Fibroblast of lung (primary cell): ENCODE measurements at places on chromosomes 3 and 15.

GRCh38 chr3:71056327-71056726 is 527.2 kb downstream of the FOXP1 start:
- DNase-seq: peak; percentile 70

DNA sequence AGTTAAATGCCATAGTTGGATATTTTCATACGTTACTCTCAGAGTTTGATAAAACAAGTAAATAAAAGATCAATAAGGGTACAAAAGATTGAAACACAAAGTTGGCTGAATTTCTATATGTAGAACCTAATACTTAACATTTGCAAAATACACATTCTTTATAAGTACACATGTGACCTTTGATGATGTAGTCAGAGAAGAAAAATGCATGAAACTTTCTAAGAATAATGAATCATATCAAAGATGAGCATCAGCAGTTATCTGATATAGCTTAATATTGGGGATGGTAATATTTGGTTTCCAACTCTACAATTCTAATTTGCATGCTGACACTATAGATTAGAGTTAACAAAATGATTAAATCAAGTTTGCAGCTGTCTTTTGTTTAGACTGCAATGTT is 188.0 kb upstream of the TGFBR2 start:
- DNase-seq: no peak

DNA sequence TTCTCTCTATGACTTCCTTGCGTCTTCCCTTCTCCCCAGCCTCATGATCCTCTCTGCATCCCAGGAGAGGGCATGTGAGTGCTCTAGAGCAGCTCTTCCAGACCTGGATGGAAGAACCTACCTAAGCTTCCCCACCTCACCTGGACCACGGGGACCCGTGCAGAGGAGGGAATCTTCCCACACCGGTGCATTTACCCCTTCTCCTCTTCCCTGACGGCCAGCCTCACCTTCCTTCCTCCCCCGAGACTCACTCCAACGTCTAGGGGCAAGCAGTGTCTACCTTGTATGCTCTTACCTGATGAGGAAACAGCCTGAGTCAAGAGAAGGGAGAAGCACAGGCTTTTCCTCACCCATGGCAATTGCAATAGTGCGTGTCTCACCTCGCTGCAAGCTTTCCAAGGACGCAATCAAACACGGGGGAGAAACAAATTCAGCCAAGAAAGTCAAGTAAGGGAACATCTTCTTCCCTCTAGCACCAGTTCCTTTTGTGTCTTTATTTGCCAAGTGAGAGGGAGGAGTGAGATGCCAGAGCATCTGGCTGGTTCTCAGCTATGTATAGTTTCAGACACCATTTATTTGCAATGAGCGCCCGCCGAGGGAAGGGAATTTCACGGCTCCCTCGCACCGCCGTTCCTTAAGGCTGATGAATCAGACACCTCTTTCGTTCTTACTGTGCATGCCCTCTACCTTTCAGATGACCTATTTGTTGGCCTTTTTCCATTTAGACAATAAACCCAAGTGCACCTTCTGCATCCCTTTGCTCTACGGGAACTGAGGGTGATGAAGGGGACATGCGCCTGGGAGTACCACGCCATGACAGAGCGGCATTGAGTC is 1.8 kb upstream of the CCR9 start:
- DNase-seq: no peak

DNA sequence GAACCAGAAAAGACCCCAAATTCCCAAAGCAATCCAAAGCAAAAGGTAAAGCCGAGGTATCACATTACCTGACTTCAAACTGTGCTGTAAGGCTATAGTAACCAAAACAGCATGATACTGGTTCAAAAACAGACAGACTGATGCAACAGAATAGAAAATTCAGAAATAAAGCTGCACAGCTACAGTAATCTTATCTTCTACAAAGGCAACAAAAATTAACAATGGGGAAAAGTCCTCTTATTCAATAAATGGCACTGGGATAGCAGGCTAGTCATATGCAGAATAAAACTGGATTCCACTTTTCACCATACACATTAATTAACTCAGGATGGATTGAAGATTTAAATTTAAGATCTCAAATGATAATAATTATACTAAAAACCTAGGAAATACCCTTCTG is 392.6 kb upstream of the CBLB start:
- peak; percentile 28 for DNase-seq

- DNase-seq: peak; percentile 70
Observed at GRCh38 chr3:33146791-33147445, 33.1 kb downstream of the CRTAP start.

- DNase-seq: peak; percentile 32
Observed at GRCh38 chr3:58072763-58073130, 64.5 kb downstream of the FLNB start.
